BE2C (cell line): ENCODE measurements at places on chromosomes 5 and 9.
A peak's percentile ranks its signal among the peaks of the same experiment; 100 is the strongest.

DNA sequence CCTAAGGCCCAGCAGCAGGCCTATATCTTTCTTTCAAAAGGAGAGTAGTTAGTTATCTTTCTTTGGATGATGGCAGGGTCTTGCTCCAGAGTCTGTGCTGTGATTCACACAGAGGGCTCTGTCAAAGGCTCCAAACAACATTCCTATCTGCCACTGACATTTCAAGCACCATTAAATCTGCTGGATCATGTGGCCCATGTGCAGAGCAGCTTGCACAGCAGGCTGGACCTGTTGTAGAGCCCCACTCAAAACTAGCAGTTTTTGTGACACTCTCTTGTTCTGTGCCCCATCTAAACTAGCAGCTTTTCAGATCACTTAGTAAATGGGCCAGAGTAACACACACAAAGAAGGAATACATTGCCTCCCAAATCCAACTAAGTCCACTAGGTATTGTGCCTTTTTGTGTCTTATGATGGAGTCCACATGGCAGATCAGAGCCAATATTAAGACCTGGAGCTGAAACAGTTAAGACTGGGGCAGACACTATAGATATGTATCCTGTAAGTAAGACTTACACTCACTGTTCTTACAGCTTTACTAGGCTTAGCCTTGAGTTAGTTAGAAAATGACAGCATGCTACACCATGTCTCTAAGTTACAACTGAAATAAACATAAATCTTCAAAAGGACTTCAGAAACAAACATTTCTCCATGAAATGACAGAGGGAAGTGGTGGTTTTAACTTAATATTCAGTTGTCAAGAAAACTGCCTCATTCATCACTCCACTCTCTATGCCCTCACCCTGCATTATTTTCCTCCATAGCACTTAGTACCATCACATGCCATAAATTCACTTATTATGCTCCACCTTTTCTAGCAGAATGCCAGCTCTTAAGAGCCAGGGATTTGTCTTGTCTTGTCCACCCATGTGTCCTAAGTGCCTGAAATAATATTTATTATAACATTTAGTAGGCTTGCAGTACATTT lies 400.9 kb downstream of the RAB3C start:
- DNase-seq: no peak

- peak; percentile 24 for DNase-seq
These were observed 221.3 kb upstream of the TAS2R1 start for GRCh38 chr5:9851458-9851857.

GRCh38 chr9:755454-756381 lies 85.8 kb upstream of the DMRT1 start:
- no peak for DNase-seq

DNA sequence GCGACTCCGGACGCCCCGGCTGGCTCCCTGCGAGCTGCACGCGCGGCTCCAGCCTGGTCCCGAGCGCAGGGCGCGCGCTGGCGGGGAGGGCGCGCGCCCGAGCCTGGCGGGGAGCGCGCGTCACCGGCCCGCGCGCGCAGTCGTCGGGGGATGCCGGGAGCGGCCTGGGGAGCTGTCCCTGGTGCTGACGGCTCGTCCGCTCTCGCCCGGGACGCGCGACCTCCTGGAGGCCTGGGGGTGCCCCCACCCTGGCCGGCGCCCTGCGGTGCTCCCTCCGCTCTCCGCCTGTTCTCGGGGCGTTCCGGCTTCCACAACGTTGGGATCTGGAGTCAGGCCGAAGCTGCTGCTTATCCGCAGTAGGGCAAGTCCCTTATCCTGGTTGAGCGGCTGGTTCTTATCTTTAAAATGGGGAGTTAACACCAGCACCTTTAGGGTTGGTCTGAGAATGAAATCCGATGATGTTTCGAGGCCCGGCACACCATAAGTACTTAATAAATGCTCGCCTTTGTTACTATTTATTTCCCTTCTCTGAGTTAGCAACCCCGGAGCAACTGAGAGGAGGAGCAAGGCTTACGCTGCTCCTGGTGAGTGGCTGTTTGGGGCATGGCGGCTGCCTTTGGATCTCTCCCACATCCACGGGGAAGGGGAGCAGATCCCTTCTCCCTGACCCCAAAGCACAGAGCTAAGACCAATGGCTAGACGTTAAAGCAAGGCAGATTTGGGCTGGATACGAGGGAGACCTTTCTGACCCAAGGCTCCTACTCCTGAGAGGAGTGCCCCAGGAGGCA lies at the start of gene FAM163B:
FAM163B (minus strand) TSS at position 79 of the 788 bp plus-strand sequence. CDS start 29,166 bp downstream, outside the sequence.
- DNase-seq: peak; percentile 69

DNA sequence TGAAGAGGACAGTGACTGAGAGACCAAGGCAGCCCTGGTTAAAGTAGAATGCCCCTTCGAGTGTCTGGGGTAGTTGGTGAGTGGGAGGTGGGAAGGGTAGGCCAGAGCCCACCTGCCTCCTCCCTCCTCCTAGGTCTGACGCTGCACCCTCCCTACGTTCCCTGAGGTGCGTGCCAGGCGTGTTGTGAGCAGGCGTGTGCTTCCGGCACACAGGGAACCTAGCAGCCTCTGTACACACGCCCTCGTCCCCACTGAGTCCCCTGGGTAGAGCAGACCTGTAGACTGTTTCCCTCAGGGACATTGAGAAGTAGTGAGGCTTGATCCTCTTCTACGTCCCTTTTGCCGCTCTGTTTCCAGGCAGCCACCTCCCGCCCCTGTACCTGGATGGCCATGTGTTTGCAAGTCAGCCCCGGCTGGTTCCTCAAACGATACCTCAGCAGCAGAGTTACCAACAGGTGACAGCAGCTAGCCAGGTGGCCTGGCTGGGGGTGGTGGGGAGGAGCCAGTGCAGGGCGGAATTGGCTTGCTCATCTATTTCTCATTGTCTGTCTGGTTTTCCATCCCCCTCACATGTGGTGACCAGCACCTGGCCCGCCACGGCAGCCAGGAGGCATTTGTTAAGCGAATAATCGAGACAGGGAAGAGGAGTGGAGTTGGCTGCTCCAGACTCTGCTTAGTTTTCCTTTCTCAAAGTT lies 16.8 kb upstream of the POMT1 start:
- no peak for DNase-seq

DNA sequence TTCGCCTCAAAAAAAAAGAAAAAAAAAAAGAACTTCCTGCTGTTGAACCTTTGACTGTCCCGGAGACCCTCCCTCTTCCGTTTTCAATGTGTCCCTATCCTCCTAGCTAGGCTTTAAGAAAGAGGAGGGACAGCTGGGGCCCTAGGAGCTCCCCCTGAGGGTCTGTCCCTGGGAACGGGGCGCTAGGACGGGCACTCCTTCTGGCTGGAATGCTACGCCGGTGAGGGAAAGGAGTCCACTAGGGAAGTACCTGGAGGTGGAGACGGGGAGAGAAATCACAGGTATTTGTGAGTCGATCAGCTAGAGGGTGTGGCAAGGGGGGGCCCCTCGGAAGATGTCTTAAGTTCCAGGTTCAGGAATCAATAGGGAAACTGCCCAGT lies 4.6 kb downstream of the SIT1 start:
- DNase-seq: no peak

- no peak for DNase-seq
These were observed 216.5 kb downstream of the PDZD2 start for GRCh38 chr5:31855134-31856040.

DNA sequence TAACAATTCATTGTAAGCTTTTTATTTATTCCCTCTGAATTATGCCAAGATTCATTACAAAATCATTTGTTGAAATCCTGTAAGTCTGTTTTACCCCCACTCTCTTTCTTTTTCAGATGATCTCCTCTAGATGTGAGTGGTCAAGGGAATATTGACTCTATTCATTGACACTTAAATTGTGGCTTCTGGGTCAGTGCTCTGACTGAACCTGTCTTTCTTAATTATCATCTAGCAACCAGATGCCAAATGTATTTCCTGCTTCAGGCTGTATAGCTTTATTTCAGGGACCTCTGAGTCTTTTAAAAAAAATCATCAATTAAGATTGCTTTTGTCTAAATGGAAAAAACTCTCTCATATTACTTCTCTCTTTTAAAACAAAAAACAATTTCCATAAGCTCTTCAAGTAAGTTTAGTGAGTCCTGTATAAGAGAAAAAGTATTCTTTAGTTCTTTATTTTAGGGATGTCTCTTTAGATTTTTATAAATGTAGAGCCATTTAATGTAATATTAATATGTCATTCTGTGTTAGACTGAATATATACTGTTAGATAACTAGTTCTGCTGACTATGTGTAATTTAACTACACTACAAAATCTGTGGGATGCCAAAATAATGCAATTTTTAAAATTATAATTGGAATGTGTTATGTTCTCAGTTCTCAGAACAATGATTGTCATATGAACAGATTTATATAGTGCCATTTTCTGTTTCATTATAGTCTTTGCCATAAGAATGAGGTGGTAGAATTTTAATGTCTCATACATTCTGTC lies 645.8 kb upstream of the EDIL3 start:
- no peak for DNase-seq

DNA sequence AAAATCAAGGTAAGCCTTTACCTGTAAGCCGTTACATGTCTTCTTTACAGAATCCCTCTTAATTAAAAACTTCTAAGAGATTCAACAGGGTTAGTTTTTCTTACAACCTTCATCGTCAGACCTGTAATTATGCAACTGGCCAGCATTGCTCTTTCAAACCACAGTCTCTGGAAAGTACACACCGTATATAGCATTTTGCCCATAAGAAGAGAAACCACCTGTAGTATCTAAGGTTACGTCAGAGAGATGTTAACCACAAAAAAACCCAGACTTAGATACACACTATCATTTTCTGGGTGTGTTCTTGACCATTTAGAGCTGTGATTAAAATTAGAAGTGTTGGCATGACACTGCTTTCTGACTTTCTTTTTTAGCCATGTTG lies 140.0 kb downstream of the MUSK start:
- no peak for DNase-seq

- DNase-seq: no peak
These were observed 77.9 kb downstream of the SEMA5A start for GRCh38 chr5:9468060-9468388.

- DNase-seq: no peak
These were observed 111.5 kb downstream of the HTR4 start for GRCh38 chr5:148542812-148543211.

DNA sequence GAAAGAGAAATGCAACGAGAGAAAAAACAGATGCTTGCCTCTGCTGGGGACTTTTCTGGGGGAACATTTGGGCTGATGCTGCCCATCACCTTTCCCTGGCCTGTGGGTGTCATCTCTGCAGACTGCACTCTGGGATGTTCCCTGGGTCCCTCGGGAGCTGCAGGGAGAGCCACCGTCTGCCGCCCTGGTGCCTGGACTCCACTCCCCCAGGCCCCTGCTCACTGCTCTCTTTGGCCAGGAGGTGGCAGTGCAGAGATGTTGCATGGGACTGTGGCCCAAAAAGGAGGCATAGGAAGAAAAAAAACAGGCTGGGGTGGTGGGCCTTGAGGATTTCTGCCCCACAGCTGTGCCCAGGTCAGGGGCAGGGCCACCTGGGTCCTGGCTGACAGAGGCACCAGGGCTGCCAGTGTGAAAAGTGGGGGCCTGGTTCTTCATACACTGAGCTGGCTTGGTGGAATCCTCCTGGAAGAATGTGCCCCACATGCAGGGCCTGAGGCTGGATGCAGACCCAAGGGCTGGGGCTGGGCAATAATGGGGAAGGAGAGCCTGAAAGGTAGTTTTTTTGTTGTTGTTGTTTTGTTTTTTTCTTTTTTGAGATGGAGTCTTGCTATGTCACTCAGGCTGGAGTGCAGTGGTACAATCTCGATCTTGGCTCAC lies 353.6 kb downstream of the SLIT3 start:
- DNase-seq: peak; percentile 90

DNA sequence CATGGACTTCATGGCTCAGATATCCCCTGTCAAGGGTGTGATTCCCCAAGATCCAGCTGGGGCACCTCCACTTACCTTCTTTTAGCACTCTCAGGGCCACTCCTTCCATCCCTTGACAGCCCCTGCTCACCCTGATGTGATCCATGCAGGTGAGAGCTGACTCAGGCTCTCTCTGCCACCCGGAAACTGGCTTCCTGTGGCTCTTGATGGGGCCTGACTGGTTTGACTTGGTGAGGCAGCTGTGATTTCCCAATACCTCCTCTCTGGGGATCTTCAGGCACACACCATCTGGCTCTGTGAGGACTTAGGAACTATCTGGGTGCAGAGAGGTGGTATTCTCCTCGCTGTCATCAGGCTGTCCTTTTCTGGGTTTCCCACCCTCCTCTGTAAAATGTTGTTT lies 7.9 kb upstream of the FAT2 start:
- no peak for DNase-seq

- no peak for DNase-seq
These were observed 157.7 kb upstream of the SLC12A2 start for GRCh38 chr5:127925916-127926315.

DNA sequence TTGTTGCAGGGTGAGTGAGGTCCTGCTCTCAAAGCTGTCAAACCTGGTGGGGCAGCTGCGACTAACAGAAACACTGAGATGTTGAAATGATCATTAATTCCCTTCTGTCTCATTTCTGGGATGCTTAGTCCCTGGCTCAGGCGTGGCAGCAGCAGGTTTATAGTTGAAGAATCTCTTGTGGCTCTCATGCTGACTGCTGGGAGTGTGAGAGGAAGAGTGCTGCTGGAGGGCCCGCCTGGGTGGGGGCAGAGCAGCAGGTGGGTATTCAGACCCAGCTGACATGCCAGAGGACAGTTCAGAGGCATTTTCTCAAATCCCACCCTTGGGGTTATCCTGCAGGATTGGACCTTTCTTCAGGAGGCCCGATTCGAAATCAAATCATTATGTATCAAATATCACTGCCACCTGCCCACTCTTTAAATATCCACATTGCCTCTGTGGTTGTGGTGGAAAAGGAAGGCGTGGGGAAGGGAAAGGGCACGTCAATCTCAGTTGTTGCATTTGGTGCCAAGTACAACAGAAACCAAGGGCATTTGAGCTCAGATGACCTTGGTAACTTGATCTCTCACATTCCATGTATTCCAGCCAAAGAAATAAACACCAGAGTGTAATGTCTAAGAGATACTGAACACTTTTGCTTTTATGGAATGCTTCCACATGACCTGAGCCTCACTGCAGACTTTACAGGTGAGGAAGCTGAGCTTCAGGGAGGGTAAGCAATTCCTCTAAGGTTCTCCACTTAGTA lies 224.3 kb downstream of the AOPEP start:
- DNase-seq: no peak

GRCh38 chr9:111427186-111427585 lies 57.0 kb downstream of the ECPAS start:
- DNase-seq: no peak

DNA sequence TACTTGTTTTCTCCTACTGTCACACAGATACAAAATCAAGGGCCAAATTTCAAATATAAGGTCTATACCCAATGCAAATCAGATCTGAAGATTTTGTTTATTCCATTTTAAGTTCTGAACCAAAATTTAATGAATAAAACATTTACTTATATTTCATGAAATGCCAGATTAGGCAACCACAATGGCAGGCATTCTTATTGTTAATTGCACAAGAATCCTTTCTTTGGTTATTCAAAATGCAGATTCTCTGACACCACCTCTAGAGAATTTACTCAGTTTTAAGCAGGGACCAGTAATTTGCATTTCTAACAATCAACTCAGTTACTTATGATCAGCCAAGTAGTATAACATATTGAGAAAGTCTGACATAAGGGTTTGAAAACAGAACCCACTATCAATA lies 972.4 kb upstream of the ACO1 start:
- no peak for DNase-seq
